Activated CD8-positive, alpha-beta memory T cell treated with anti-CD3 and anti-CD28 coated beads, Interleukin-2, amount 10 ng/mL, durations not matched to agents 7 days and 5 days (primary cell): ENCODE measurements at places on chromosomes 5 and 9. TPM values are rescaled to one million over a fixed set of nuclear protein-coding genes. Genes with fewer than 3 reads are reported as not detected.

TRAF1 gene
- 59.6 TPM for total RNA-seq

ZNG1A gene
- 56.4 TPM for total RNA-seq

SPRY4 gene
- 0.14 TPM for total RNA-seq

TAF11L14 gene
- not detected for total RNA-seq

TOR4A gene
- 13.3 TPM for total RNA-seq

RETREG1 gene
- total RNA-seq = 30.3 TPM

WWC1 gene
- not detected for total RNA-seq

FOXD4L3 gene
- 0.21 TPM for total RNA-seq

DNA sequence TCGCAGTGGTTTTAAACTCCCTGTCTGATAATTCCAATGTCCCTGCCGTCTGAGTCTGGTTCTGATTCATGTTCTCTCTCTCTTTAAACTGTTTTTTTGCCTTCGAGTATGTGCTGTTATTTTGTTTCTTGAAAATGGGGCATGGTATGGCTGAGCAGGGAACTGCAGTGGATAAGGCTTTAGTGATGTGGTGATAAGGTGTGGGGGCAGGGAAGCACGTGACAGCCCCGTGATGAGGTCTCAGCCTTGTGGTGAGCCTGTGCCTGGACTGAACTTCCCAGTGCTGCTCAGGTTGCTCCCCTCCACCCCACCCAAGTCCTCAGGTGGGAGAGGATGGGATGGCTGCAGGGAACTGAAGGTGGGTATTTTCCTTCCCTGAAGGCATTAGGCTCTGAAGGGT lies 5.5 kb upstream of the ZNF354B start:
- H3K4me3 ChIP-seq = no peak overlapping the region
- H3K27me3 ChIP-seq = peaks cover 5% of the 10 kb centered on the region
- peaks cover 5% of the 10 kb centered on the region for H3K4me1 ChIP-seq
- H3K27ac ChIP-seq = no peak overlapping the region

DNA sequence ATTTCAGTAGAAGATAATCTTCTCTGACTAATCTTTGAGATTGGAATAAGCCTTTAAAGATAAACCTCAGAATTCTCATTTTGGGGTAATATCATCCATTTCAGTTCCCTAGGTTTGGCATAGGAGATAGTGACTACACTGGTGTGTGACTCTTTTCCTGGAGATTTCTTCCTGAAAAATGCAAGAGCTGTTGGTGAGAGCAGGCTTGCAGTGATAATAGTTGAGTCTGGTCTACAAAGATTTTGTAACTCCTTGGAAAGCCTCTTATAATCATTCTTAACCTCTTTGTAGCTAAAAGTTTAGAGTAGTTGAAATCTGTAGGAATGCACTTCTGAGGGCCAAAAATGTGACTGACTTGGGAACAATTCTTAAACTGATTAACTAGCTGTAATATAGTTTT lies 23.4 kb downstream of the RANBP17 start:
- no peaks in the 10 kb centered on the region for H3K36me3 ChIP-seq
- no peak overlapping the region for H3K27ac ChIP-seq
- H3K4me1 ChIP-seq = no peaks in the 10 kb centered on the region
- no peak for DNase-seq

DNA sequence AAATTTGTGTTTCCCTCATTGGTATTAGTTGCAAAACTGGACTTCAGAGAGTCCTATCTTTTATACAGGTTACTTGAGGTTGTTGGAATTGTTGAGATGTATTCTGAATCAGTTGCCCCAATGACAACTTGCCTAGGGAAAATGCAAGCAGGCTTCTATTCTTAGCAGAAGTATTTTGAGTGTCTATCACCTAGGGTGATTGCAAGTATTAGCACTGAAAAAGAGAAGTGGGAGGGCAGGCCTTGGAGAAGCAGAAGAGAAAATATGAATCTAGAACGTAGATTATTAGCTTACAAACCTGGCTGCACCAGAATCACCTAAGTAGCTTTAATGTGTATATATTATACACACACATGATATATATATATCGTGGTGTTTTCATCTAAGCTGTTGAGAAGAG lies 43.2 kb downstream of the ADAMTS12 start:
- H3K27me3 ChIP-seq = peaks cover 53% of the 10 kb centered on the region
- H3K36me3 ChIP-seq = peaks cover 4% of the 10 kb centered on the region
- H3K4me3 ChIP-seq = no peak overlapping the region
- H3K27ac ChIP-seq = no peak overlapping the region

DNA sequence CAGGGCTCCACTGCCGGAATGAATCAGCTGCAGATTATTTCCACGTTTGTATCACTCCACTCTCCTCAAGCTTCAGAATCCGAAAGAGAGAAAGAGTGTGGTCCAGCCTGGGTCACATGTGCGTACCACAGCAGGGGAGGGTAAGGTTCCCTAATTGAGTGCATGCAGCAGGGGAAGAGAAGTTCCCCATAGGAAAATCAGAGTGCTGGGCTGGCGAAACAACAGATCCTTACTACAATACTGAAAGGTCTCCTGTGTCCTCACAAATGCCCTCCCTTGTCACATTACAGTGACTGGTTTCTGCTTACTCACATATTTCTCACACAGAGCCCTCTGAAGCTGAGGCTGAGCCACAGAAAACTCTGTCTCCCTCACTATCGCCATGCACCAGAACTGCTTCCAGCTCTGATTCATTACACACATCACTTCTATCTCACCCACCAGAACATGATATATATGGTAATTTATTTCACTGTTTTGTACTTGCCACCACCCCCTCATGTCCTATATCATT lies 532.2 kb upstream of the TUSC1 start:
- H3K4me3 ChIP-seq = no peak overlapping the region
- no peaks in the 10 kb centered on the region for H3K36me3 ChIP-seq
- H3K27ac ChIP-seq = no peak overlapping the region
- no peaks in the 10 kb centered on the region for H3K27me3 ChIP-seq
- no peaks in the 10 kb centered on the region for H3K4me1 ChIP-seq

DNA sequence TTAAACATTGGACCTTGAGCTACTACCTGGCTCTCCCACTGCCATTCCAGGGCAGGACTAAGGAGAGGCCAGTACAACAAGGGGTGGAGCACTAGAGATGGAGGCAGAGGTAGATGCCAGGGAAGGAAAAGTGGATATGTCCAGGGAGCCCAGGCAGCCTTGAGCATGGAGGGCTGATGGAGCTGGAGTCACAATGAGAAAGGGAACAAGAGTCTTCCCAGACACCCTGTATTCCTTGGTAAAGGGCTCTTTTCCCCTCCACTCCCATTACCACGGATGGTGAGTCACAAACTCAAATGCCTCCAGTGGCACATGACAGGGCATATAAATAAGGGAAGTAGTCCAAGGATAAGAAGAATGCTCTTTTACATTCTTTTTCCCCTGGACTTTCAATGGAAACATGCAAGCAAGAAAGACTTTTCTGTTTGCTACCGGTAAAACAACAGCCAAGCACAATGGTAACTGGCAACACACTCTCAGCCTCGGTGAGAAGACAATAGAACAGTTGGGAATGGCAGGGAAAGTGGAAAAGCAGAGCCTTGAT lies 16.7 kb downstream of the ERAP1 start:
- peak overlapping the region; percentile 31 for H3K27ac ChIP-seq
- no peaks in the 10 kb centered on the region for H3K27me3 ChIP-seq
- H3K36me3 ChIP-seq = peaks cover 69% of the 10 kb centered on the region
- H3K4me1 ChIP-seq = peaks cover 24% of the 10 kb centered on the region

DNA sequence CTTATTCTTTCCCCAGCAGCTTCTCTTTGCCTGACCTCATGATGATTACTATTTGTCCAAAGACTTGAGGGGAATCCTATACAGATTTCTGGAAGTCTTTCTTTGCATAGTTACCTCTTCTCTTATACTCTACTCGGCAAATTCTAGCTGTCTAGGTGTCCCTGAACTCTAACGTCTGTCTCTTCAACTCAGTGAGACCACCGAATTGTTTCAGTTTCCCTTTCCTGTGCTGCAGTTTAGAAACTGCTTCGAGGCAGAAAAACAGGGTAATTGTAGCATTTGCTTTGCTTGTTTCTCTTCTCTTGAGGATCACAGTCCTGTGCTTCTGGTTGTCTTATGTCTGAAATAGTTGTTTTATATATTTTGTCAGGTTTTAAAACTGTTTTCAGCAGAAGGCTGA lies 14.8 kb downstream of the LVRN start:
- H3K36me3 ChIP-seq = peaks cover 26% of the 10 kb centered on the region
- DNase-seq = no peak
- H3K27ac ChIP-seq = peak overlapping the region; percentile 80
- H3K4me3 ChIP-seq = peak overlapping the region; percentile 68

DNA sequence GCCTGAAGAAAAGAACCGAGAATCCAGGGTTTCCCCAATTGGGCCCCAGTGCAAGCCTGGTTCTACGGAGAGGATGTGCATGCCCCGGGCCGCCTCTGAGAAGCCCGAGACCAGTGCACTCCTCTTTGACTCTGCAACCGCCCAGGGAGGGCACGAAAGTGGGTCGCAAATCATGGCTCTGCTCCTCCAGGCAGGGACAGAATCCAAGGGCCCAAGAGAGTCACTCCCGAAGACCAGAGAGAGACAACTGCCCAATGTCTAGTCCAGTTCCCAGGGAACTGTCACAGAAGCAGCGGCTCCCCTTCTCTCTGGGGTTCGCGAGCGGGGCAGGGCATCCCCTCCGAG lies 107.8 kb downstream of the PSD2 start:
- peaks cover 4% of the 10 kb centered on the region for H3K4me1 ChIP-seq
- no peak overlapping the region for H3K4me3 ChIP-seq
- no peak for DNase-seq
- no peaks in the 10 kb centered on the region for H3K36me3 ChIP-seq
- H3K27ac ChIP-seq = no peak overlapping the region

DNA sequence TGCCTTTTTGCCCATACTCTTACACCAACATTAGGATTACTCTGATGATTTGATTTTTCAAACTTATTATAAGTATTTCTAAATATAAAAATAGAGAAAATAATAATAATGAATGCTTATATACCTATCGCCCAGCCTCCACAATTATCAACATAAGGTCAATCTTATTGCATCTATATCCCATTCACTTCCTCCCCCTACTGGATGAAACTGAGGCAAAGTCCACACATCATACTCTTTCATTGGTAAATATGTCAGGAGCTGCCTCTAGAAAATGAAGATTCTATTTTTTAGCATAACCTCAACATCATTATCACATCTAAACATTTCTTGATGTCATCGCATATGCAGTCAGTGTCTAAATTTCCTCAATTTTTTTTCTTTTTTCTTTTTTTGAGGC lies 44.3 kb downstream of the SH3RF2 start:
- no peaks in the 10 kb centered on the region for H3K4me1 ChIP-seq
- H3K27ac ChIP-seq = no peak overlapping the region
- no peaks in the 10 kb centered on the region for H3K36me3 ChIP-seq
- DNase-seq = no peak
- H3K27me3 ChIP-seq = peaks cover 13% of the 10 kb centered on the region

DNA sequence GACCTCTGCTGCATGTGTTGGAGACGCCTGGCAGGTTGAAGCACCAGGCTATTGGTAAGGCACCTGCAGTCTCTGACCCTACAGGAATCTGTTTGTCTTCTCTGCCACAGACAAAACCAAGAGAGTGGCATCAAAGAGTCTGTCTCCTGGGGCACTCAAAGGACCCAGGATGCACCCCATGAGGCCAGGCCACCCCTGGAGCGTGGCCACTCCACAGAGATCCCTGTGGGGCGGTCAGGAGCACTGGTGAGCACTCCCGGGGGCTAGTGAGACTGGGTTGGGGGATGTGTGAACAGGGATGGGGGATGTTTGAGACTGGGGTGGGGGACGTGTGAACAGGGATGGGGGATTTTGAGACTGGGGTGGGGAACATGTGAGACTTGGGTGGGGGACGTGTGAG lies 240.3 kb downstream of the CACNA1B start:
- no peak overlapping the region for H3K27ac ChIP-seq
- no peaks in the 10 kb centered on the region for H3K36me3 ChIP-seq
- no peaks in the 10 kb centered on the region for H3K27me3 ChIP-seq

DNA sequence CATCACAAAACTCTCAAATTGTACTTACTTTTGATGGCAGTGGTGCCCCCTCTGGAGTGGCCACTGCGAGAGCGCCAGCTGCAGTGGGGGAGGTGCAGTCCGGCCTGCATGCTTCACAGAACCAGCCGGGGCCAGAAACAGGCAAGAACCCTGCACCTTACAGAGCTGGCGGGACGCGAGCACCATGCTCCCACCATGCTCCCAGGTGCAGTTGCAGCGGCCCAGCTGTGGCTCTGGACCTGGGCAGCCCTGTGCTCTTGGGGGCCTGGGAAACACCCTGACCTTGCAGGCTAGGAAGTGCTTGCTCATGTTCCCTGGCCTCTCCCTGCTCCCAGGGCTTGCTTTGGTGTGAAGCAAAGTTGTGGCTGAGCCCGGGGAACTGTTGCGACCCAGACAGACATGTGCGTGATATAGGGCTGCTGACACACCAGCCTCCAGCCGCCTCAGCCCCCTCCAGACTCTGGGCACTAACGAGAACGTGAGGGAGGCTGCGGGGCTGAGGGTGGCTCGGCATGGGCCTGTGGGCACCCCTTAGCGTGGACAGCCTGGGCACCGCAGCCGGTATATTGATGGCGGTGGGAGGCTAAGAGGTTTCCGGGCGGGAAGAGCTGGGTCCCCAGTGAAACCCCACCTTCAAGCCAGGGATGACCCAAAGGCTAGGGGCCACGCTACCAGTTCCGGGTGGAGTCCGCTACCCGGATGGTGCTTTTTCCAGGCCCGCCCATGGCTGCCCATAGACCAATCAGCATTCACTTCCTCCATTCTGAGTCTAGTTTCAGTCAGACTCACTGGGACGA lies 1809.9 kb upstream of the ACO1 start:
- H3K27me3 ChIP-seq = no peaks in the 10 kb centered on the region
- H3K4me1 ChIP-seq = no peaks in the 10 kb centered on the region
- no peak overlapping the region for H3K4me3 ChIP-seq

GRCh38 chr5:172686111-172686510 lies 45.0 kb downstream of the NEURL1B start:
- H3K4me1 ChIP-seq = peaks cover 36% of the 10 kb centered on the region
- DNase-seq = no peak
- H3K27ac ChIP-seq = no peak overlapping the region
- H3K4me3 ChIP-seq = no peak overlapping the region

GRCh38 chr5:20033881-20034280 lies 45.9 kb upstream of the CDH18 start:
- no peak overlapping the region for H3K27ac ChIP-seq
- no peaks in the 10 kb centered on the region for H3K4me1 ChIP-seq
- no peak for DNase-seq
- H3K36me3 ChIP-seq = no peaks in the 10 kb centered on the region
- H3K4me3 ChIP-seq = no peak overlapping the region
- H3K27me3 ChIP-seq = no peaks in the 10 kb centered on the region

GRCh38 chr5:60887096-60887495 lies 43.0 kb upstream of the ELOVL7 start:
- H3K4me1 ChIP-seq = no peaks in the 10 kb centered on the region
- peaks cover 12% of the 10 kb centered on the region for H3K36me3 ChIP-seq

- H3K27ac ChIP-seq = no peak overlapping the region
- H3K27me3 ChIP-seq = no peaks in the 10 kb centered on the region
- H3K4me3 ChIP-seq = no peak overlapping the region
- H3K36me3 ChIP-seq = no peaks in the 10 kb centered on the region
- no peak for DNase-seq
Measured at GRCh38 chr9:18143073-18143745, 330.7 kb upstream of the ADAMTSL1 start.

GRCh38 chr5:35161652-35162273 lies 68.5 kb downstream of the PRLR start:
- peaks cover 4% of the 10 kb centered on the region for H3K36me3 ChIP-seq
- H3K4me3 ChIP-seq = no peak overlapping the region
- no peak for DNase-seq
- no peak overlapping the region for H3K27ac ChIP-seq
- H3K27me3 ChIP-seq = peaks cover 17% of the 10 kb centered on the region
